ENCODE measurements at places on chromosomes 16 and 17.
A peak's percentile ranks its signal among the peaks of the same experiment; 100 is the strongest.

DNA sequence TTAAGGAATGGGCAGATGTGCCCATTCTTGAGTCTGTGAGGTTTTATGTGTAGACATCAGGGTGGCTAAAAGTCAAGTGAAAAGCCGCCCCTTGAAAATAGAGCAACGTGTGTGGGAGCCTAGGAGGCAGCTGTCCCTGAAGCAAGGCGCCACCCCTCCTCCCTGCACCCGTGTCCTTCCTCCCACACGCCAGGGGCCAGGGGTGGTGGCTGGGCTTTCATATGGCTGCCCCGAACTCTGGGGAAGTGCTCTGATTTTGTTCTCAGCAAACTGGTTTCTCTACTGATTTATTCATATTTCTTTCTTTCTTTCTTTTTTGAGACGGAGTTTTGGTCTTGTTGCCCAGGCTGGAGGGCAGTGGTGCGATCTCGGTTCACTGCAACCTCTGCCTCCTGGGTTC lies 4.7 kb downstream of the ZNF750 start:
- no peak for DNase-seq

GRCh38 chr16:21566891-21567414 lies 32.4 kb upstream of the METTL9 start:
- DNase-seq, result no peak

- no peak for DNase-seq
Observed at GRCh38 chr16:69838489-69838888, 76.4 kb downstream of the WWP2 start.

DNA sequence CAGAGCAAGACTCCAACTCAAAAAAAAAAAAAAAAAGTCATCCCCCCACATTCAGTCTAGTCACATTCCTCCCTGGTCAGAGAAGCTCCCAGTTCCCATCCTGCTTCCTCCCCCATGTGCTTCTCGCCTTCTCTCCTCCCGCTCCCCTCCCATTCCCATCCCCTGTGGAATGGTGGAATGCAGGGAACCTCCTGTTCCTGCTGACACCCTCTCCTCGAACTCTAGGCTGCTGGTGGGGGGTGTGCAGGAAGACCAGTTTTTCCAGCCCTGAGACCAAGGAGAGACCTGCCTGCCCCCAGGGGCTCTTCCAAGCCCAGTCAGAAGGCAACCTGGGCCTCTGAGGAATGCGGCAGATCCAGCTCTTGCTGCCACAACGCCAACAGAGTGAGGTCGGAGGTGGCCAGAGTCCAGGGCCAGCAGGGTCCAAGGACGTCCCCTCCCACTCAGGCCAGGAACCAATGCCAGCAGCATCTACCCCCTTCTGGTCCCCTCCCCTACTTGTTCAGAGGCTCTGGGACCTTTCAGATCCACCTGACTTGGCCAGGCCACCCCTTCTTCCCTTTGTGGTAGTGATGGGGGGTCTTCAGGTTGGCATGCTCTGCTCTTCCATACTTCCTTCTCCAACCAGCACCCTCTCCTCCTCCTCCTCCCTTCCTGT lies 39.3 kb upstream of the TAC4 start:
- DNase-seq, result no peak

DNA sequence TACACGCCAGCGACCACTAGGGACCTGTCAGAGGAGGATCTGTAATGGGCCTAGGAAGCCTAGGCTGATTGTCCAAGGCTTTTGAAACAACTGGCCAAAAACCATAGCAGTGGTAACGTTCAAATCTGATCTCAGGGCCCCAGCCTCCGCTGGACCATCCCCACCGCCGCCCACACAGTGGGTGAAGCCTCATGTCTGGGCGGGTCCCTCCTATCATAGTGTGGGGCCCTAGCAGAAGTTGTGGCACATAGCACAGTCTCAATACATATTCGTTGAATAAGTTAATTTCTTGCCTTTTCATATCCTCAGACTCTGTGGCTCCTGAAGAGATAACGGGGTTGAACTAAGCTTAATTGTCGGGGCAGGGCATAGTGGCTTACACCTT lies 818 bp downstream of the DPH1 start:
- DNase-seq, result no peak

DNA sequence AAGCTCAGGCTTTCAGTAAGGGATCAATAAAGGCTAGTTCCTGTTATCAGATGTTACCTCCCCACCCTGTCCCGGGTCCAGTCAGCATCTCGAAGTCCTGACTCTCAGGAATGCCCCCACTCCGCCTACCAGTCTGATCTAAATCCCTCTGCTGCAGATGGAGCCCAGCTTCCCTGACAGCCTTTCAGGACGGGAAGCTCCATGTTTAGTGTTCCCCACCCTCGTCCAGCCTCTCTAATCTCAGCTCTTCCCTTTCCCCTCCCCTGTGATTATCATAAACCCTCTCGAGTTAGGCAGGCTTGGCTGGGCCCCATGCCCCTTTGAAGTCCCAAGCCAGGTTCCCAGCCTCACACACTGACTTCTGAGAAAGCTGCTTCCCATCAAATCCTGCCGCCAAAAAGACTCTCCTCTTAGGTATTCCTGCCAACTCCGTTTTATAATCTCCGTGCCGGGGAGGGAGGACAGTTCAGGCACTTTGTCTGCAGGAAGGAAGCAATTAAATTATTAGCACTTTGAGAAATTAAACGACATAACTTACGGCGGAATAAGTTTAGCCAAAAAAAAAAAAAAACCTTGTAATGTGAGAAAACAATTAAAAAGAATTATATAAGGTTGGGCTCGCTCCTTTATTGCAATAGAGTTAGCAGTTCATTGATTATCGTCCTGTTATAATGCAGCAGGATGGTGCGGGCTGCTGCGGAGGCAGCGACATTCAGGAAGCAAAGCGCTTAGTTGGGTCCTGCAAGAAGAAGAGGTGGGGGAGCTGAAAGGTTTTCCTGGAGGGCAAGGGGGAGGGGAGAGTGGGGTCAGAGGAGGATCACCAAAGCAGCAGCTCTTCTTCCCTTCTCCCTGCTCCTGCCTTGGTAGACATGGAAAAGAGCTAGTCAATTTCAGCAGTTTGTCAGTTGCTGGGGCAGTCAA lies 16.8 kb upstream of the ETV4 start:
- DNase-seq, result no peak

DNA sequence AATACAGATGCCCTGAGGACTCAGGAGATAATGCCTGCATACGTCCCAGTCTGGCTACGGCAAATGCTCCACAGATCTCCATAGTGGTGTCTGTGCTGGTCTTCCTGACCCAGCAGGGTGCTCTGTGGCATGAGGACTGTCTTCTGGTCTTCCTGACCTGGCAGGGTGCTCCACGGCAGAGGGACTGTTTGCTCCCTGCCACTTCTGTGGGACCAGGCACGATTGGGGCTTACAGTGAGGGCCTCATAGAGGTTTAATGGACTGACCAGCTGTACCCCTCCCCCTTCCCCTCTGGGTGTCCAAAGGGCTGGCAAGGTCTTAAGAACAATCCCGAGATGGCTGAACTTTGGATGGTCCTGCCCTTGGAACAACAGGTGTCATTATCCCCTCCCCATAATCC lies 123.1 kb downstream of the C16orf78 start:
- no peak for DNase-seq

DNA sequence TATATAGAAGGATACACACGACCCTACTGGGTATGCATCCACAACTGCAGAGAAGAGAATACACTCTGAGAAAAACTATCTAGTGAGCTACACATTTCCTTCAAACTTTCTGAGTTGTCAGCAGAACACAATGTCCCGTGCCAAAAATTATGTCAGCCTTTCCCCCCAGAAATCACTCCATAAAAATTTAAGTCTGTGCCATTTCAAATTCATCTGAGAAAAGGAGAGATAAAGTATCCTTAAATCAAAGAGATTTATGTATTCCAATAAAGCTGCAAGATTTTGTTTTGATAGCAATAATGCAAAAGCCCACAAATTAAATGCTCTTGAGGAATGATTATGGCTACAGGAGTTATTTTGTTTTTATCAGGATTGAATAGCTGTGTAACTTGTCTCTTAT lies 760.1 kb downstream of the CDH11 start:
- DNase-seq, result no peak

DNA sequence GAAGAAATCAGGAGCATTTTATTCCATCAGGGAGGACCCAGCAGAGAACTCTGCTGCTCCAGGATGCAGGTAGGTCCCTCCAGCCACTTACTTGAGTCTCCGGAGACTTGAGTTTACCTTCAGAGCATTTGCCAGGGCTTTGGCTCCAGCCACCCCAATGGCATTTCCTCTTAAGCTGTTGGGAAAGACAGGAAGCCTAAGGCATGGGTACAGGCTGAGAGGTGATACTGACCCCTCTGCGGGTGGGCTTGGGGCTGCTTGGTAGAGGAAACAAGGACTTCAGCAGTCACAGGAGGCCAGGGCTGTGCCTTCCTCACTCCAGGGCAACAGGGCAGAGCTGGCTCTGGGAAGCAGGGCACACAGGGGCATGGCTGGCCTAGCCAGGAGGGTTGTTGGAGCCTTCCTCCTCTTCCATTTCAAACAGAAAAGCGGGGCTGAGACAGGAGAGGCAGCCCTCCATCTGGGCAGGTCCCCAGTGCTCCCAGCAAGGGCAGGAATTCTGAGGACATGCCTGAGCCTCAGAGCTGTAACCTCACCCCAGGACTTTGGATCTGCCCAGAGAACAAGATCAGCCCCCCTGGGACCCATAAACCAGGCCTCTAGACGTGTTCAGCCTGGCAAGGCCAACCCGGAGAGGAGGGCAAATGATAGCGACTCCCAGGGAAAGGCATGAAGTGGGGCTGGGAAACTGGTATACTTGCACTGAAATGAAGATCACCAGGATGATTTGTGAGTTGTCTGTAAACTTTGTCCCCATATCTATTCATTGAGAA lies 34.4 kb downstream of the NLRC3 start:
- no peak for DNase-seq

DNA sequence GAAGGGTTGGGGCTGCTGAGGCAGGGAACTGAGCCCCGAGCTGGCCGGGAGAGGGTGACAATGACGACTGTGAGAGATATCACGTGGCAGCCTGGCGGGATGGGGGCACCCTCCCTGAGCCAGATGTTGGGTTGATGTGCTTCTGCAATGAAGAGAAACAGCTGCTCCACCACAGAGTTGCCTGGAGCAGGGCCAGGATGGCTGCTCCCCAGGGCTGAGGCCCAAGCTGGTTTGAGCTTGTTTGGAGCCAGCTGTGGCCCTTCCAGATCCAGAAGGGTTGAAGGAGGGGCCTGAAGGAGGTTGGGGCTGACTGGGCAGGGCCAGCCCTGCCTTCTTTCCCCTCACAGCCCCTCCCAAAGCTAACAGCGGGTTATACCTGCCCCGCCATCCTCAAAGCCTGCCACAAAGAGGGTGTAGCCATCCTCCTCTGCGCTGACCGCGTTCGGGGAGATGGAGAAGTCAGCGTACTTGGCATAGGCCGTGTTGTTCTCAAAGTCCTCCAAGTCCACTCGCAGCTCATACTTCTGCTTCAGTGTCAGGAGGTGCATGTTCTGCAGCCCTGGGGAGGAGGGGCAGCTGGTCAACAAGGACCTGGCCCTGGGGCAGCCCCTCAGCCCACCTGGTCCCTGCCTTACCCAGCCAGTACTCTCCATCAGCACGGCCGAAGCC lies 2.1 kb downstream of the MFAP4 start:
- DNase-seq, result peak; percentile 46

- DNase-seq, result no peak
Observed at GRCh38 chr17:11356371-11356770, 115.4 kb downstream of the SHISA6 start.

GRCh38 chr17:55069983-55070529 lies 101.5 kb downstream of the STXBP4 start:
- no peak for DNase-seq

DNA sequence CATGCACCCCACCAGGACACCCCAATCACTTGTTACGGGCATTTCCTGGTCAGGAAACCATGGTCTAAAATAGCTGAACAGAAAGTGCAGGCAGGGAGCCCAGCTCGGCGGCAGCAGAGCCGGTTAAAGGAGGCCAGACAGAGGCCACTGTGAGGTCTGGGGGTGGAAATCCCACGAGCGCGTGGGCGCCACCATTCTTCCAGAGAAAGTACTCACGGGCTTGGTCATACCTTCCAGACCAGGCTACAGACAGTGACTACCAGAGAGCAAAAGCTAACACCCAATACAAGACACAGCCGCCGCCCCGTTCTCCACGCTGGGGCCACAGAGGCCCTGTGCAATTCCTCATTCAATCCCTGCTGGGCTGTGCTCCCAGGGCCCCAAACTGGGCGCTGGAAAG lies 11.9 kb downstream of the CEP131 start:
- peak; percentile 17 for DNase-seq

- DNase-seq, result no peak
Observed at GRCh38 chr17:32631341-32632096, 144.7 kb downstream of the CDK5R1 start.

- no peak for DNase-seq
Observed at GRCh38 chr17:81854974-81855774, 5.2 kb downstream of the P4HB start.

GRCh38 chr16:72948238-72948829 lies 99.6 kb downstream of the ZFHX3 start:
- no peak for DNase-seq

GRCh38 chr16:47625115-47625567 lies 164.0 kb downstream of the PHKB start:
- DNase-seq, result no peak

- no peak for DNase-seq
Observed at GRCh38 chr16:74607962-74608356, 1.0 kb upstream of the GLG1 start.

GRCh38 chr16:49277386-49277742 lies 4.3 kb downstream of the CBLN1 start:
- DNase-seq, result no peak

DNA sequence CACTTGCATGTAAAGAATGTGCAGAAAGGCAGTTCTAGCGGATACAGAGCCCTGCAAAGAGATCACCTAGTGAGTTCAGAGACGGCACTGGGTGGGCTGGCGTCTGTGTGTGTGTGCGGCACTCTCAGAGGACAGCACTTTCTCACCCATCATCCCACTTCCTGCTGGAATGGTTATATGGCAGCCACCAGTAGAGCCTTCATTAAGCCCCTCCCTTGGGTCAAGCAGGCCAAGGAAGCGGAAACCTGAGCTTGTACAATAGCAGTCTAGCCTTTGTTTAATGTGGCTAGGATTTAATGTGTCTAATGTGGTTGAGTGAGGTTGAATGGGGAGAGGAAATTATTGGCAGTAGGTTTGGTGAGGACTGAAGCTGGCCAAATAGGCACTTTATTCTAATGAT lies 88.3 kb upstream of the ELAC2 start:
- DNase-seq, result peak; percentile 14

DNA sequence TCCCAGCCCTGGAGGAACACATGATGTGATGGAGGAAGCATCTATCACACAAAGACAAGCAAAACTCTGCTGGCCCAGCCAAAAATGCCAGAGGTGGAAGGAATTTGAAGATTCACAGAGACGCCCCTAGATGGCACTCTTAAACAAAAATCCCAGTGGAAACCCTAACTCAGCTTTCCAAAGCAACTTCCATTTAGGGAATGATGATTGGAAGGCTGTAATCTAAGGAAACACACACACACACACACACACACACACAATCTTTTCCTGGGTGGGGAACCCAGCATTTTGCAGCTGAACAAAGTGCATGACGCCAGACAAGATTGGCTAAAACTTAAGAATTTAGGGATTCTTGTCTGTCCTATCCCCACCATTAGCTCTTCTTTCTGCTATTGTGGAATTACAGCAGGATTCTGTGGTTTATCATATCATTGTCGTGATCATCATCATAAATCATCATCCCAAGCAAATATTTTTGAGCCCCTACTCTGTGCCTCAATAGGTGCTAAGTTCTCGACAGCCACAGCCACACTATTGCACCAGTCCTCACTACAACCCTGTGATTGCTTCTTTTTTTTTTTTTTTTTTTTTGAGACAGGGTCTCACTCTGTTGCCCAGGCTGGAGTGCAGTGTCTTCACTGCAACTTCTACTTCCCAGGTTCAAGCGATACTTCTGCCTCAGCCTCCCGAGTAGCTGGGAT lies 1.6 kb upstream of the LDAF1 start:
- DNase-seq, result peak; percentile 80

GRCh38 chr17:31724026-31724425 lies 135.0 kb downstream of the COPRS start:
- DNase-seq, result peak; percentile 63
